ENCODE measurements at places on chromosomes 1 and 21.
A peak's percentile ranks its signal among the peaks of the same experiment; 100 is the strongest.

GRCh38 chr1:161970633-161971032, 53.0 kb downstream of the OLFML2B start:
- peak; percentile 43 for DNase-seq

DNA sequence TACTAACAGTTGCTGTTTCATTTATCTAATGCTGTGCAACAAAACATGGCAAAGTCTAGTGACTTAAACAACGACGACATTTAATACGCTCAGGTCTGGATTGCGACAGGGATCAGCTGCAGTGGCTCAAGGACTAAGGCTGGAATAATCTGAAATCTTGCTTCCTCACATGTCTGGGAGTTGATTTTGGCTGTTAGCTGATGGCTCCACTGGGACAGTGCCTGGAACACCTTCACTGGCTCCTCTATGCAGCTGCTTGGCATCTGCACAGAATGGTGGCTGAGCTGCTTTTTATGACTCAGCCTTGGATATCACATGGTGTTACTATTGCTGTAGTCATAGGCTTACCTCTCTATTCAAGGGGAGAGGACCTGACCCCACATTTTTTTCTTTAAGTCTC, 24.0 kb upstream of the BTG3 start:
- DNase-seq, result no peak

- DNase-seq, result no peak
Observed at GRCh38 chr21:45855248-45855811, 126.2 kb upstream of the COL6A1 start.

- no peak for DNase-seq
Observed at GRCh38 chr1:4794020-4794780, 139.8 kb downstream of the AJAP1 start.

GRCh38 chr1:71045463-71046028, 2.1 kb downstream of the PTGER3 start:
- DNase-seq, result no peak

DNA sequence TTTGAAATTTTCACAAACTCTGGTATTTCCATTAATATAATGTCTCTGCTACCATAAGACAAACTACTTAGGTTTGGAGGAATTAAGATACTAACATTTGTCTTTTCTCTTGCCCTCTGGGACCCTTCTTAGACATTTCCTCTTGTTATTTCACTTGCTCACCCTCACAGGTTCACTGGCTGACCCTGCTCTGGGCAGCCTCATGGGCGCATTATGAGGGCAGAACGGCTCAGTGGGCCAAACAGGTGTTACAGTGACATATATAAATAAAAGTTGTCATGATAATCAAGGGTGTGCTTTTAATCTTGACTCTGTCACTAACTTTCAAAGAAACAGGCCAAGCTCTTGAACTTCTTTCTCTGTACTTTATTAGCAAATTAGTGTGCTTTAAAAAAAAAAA, 46.5 kb downstream of the ZNHIT6 start:
- no peak for DNase-seq

GRCh38 chr1:61132645-61133334, 50.4 kb downstream of the NFIA start:
- DNase-seq, result no peak

GRCh38 chr1:113975211-113975895, 3.9 kb upstream of the OLFML3 start:
- no peak for DNase-seq

DNA sequence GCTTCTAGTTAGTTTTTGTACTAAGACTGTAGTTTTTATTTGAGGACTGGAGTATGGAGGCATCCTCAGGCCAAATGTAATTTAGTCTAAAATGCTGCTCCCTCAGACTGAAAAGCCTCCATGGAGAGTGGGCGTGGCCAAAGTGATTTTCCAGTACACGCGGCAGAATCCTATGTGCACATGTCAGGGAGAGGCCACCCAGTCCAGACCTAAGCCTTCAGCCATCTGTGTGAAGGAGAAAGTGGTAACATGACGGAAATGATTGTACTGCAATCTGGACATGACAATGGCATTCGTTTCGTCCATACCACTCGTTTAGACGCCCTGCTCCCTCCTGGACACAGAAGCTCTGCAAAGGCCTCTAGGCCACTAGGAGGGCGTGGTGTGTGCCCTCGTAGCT, 56.2 kb downstream of the PCP4 start:
- DNase-seq, result no peak

GRCh38 chr1:13730751-13731482, 30.9 kb downstream of the PRDM2 start:
- DNase-seq, result peak; percentile 17

- no peak for DNase-seq
Observed at GRCh38 chr21:40931197-40931596, 84.2 kb upstream of the DSCAM start.

DNA sequence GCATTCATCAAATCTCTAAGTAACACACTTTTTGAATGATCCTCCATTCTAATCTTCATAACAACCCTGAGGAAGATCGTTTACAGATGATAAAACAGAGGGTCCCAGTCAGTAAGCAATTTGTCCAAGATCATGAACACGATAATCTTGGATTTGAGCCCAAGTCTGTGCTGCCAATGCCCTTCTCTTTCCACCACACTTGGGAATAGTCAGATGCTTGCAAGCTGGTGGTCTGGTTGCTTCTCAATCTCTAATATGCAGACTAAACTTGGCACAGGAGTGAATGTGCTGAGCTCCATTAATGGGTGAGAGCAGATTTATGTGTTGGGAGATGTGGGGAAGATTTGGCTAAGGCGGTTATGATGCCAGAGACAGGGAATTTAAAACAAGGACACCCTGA, 430.6 kb upstream of the DAB1 start:
- no peak for DNase-seq

DNA sequence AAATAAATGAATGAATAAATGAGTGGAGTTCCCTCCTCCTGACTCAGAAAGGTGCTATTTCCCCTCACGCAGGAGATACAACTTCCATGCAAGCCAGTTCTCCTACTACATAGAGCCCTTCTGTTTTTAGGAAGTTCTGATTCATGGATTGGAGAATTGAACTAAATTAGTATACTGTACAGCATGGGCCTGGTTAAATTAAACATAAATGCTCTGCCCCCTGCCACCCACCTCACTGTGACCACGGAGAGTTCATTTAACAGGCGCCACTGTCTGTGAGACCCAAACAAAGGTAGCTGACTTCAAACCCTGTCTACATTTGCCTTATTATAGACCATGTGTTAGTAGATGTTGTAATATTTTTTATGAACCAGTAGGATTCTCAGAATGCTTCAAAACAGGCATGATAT, 9.1 kb upstream of the IRF2BP2 start:
- no peak for DNase-seq

DNA sequence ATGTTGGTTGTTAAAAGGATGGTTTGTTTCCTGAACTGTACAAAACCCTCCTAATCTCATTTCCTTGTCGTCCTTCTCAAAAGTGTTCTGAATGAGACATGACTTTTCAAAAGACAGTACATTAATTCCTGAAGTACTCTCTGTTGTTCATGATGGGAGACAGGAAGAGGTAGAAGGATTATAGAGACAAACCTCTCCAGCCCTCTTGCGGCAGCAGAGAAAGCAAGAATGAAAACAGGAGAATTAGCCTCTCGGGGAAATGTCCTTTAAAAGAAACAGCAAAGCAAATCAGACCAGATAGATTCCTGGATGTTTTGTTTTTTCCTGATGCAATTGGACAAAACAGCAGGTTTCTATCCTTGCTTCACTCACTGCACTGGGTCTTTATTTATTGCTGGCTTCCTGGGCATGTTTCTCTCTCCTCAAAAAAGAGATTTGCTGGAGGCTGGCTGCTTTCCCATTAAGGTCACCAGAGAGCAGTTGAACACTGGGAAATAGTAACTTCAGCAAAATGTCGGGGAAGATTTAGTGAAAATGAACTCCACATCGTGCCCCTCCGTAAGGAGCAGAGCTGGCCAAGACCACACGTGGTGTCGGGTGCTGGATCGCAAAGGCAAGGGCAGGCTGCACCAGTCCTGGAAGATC, 145.8 kb upstream of the SYT6 start:
- no peak for DNase-seq

DNA sequence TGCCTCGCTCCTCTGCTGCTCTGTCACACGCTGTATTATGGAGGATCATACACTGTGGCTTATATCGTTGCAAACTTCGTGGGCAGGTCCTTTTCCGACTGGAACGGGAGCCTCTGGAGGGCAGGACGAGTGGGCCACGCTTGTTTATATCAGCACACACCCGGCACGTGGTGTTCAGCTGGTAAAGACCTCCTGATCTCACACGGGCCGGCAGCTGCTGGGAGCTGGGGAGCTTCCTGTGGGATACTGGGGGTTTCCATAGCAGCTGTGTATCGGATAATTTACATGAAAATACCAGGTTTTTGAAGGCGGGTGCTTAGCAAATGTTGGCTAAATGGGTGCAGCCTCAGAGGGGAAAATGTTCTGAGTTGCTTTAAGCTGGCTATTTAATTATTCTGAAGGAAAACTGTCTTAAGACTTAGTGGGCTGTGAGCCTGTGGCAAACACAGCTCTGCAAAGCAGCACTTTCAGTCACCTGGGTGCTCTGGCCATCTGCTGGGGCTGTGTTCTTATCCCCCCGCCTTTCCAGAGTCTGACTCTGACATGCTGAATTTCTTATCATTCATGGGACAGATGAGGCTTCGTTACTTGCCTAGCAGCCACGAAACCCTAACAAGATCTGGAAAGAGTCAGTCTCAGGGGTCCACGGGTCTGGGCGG, 103.6 kb upstream of the GCLM start:
- DNase-seq, result peak; percentile 63

DNA sequence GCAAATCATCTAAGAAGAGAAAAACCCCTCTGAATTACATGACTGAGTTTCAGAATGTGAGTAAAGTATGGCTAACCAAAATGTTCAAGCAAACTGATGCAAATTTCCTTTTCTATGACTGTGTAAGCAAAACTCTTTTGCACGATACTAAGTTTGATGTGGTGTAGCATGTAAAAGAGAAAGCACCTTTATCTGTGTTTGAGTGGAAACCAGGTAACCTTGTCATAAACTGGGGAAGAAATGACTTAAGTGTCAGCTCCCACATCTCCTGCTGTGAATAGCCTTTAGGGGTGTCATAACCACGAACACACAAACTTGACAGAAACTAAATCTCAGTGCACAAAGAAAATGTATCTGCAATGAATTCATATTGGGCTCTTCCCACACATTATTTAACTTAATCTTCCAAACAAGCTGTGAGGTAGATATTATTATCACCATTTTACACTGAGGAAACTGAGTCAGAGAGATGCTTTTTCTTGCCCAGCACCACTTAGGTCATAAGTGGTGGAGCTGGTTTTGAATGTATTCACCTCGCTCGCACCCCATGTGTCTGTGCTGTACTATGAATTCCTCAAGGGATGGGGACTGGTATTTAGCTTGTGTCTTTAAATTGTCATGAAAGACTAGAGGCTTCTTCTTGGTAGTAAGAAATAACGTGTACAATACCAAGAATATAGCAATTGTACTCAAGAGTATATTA, 32.9 kb upstream of the IL12RB2 start:
- no peak for DNase-seq

DNA sequence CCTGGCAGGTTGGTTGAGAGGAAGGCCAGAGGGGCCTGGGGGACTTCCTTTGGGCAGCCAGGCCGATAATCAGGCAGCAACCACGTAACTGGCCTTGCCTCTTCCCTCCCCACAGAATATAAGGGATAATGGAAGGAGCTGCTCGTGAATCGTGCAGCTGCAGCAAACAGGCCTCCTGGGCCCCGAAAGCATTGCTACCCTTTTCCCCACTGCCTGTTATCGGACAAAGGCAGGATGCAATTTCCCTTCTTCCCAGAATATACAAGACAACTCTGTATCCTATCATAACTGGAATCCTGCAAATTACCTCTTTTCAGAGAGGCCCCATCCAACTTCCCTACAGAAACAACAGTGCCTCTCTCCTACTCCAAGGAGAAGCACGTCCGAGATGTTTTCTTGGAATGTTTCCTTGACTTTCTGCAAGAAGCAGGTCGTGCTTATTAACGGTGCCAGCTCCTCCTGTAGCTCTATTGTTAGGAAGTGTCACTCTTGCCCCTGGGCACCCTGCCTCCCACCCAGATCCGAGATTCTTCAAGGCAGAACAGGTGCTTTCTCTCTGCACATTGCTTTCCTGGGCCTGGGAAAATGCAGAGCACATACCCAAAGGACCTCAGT, 106.0 kb upstream of the TIAM1 start:
- DNase-seq, result no peak

DNA sequence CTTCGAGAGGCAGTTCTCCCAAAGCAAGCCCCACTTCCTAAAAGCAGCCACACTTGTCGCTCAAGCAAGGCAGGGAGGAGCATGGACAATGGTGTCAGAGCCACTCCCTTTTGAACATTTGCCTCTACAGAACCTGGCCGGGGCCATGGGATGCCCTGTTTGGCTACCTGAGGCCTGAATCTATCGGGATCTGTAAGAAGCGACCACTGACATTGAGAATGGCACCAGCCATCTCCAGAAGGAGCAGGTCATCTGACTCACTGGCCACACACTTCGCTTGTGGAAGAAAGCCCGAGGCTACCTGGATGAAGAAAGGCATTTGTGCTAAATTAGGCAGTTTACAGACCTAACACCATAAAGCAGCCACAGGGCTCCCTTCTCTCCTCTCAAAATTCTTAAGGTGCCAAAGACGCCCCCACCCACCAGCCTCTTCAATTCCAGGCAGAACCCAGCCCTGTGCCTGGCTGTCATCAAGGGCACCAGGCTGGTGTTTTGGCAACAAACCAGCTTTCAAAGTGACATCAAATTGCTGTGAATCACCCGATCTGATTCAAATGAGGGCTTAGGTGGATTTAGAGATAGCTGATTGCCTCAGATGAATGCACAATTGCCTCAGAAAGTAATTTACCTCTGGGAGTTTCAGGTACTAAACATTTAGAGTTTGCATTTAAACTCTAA, 104.8 kb downstream of the ETS2 start:
- no peak for DNase-seq

GRCh38 chr1:46070164-46070814, 62.1 kb downstream of the PIK3R3 start:
- no peak for DNase-seq

DNA sequence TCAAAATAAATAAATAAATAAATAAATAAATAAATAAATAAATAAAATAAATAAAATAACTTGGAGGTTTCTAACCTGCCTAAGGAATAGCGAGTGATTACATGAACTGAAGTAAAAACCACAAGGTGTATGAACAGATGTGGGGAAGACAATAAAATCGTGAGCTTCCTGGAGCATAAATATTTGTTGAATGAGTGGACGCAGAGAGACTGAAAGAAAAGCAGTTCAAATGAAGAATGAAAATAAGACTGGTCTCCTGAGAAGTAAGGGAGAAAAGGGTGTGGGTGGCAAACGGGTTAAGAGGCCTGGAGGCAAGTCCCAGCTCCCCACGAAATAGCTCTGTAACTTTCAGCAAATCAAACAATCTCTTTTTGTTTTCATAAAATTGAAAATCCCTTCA, 33.6 kb downstream of the CHML start:
- no peak for DNase-seq

- DNase-seq, result peak; percentile 11
Observed at GRCh38 chr1:995665-996633, 3.9 kb downstream of the HES4 start.

DNA sequence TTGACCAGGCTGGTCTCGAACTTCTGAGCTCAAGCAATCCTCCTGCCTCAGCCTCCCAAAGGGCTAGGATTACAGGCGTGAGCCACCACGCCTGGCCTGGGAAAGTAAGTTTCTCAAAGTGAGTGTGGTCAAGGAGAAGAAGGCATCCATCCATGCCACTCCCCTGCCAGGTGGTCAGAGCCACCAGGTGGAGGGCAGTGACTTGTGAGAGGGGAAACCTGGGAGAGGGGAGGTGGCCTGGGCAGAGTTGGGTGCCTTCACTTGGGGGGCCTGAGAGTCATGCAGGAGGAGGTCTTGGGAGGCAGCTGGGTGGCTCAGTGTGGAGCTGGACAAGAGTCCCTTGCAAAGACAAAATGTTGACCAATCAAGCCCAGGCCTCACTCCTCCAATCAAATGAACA, 470.0 kb downstream of the MATN1 start:
- no peak for DNase-seq
